ENCODE measurements at places on chromosomes 13 and 19. TPM values are rescaled to one million over a fixed set of nuclear protein-coding genes. Genes with fewer than 3 reads are reported as not detected.

Gene PRSS57
- total RNA-seq, result not detected

Gene STOML3
- not detected for total RNA-seq

Gene TMEM255B
- total RNA-seq, result 7.1 TPM

Gene ZNF723
- total RNA-seq, result not detected

DNA sequence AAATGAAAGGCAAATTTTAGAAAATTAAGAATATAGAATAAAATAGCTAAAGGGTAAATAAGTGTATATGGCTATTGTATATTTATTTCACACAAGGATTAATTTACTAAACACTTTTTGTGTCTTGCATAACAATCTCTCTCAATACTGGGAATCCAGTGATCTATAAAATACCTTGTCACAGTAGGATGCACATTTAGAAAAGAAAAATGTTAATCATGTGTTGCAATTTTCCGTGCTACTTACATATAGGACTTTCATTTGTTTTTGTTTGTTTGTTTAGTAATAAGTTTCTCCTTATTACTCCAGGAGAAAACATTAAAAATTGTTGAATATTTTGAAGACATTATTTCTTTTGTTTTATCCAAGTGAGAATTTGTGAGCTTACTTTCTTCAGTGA is 1533.3 kb downstream of the SLITRK5 start:
- no peak for DNase-seq

GRCh38 chr13:95438297-95438696 is 114.2 kb upstream of the CLDN10 start:
- DNase-seq, result no peak

- no peak for DNase-seq
These were observed 737 bp downstream of the XRCC1 start for GRCh38 chr19:43574424-43575155.

DNA sequence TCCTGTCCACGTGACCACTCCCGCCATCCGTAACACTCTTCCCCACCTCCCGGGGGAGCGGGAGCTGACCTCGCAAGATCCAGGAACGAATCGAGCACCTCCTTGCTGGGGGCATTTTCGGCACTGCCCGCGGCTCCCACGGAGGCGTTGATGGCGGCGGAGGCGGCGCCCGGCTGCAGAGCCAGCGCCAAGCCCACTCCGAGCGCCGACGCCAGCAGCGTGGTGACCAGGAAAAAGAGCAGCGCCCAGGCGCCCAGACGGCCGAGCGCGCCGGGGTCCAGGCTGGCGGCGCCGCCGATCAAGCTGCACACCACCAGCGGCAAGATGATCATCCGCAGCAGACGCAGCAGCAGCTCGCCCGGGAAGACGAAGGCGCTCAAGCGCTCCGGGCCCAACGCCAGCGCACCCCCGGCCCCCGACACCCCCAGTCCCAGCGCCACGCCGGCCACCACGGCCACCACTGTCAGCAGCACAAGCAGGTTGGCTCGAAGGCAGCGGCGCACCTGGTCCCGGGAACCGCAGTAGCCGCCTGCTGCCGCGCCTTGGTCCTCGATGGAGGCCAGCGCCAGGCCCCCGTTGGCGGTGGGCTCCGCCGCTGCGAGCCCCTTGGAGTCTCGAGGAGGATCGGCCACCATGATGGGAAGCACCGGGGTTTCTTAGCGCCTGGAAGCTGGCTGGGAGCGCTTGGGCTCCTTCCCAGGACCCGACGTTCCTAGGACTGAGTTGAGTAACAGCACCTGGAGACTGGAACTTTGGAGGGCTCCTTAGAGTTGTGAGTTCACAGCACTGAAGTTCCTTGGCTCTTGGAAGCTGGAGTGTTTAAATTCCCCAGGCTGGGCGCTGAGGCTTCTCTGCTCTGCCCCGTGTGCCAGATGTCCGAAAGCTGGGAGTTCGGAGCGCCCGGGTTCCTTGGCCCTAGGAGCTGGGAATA is 798 bp downstream of the SLC1A5 start:
- no peak for DNase-seq

DNA sequence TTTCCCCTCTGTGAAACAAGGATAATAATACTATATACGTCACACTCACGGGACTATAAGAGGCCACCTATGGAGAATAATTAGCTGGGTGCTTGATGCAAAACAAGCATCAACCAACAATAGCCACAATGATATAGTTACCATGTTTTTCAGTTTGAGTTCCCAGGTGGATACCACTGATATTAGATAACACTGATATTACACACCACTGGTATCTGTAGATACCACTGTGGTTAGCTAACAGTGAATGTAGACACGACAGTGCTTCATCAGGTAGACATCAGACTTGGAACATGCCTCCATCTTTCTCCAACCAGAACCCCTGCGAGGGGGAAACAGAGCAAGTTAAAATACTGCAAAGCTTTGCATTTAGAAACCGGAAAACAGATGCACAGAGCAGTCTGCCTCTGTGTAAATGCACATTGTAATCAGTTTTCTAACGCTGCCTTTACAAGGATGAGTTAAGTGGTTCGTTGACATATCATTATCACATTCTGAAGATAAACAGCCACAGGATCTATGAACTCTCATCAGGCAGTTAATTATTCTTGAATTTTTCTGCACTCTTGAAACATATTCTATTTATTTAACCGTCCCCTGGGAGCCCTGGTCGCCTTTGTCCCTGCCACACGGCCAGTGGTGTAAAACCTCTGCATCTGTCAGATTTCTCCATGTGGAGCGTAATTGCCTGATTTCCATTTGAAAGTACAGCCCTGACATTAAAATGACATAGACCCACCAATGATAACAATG is 80.7 kb downstream of the RNASEH2B start:
- DNase-seq, result no peak

GRCh38 chr13:38535261-38535660 is 151.6 kb upstream of the FREM2 start:
- DNase-seq, result no peak

DNA sequence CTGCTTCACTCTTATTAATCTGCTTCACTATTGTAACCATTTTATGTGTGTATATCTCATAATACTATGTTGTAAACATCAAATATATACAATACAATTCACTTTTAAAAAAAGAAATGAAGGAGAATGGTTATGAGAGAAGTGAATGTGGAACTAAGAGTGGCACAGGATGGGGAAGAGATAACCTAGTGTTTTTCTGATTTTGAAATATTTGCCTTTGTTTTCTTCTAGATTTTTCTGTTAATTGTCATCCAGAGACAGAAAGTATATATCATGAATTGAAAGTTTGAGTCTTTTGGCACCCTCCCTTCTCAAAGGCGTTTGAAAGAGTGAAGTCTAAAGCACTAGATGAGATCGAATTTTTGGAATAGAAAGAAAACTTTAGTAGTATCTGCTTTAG is 2.8 kb downstream of the DNAJC3 start:
- no peak for DNase-seq

GRCh38 chr19:18279516-18280246 is 1.7 kb downstream of the JUND start:
- no peak for DNase-seq

DNA sequence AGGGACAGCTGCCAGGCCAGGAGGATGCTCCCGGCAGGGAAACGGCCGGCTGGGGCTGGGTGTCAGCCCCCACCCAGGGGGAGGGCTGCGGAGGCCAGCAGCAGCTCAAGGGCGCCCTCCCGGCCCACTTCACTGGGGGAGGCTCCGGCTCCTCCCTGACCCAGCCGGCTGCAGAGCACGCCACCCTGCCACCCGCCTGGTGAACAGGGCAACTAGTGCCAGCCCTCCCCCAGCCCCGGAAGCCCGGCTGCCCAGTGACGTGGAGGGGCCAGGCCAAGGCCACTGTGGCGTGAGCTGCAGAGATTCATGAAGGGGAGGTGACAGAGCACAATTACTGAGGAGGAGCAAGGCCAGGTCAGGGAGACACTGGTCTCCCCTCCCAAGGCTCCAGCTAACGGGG is 14.7 kb downstream of the REXO1 start:
- no peak for DNase-seq

- no peak for DNase-seq
These were observed 2646.0 kb upstream of the PCDH20 start for GRCh38 chr13:64061649-64062048.

DNA sequence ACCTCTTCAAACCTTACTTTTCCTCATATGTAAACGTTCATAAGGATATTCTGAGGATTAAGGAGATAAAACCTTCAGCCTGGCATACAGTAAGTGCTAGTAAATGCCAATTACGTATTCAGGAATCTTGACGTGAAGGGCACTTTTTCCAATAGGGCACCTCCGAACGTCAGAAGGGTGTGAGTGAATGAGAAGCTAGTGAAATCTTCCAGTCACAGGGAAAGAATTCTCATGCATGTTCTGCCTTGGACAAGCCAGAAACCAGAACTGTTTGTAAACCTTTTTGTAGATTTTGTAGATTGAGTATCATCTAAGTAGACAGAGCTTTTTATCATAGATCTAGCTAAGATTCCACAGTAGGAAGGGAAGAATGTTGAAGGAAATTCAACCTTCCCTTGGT is 16.5 kb downstream of the DGKH start:
- DNase-seq, result no peak

- no peak for DNase-seq
These were observed 19.8 kb upstream of the KLHL1 start for GRCh38 chr13:70128098-70128497.

- no peak for DNase-seq
These were observed 8.9 kb downstream of the B3GLCT start for GRCh38 chr13:31208559-31209122.

- DNase-seq, result no peak
These were observed 1.1 kb downstream of the PPP1R12C start for GRCh38 chr19:55116232-55116858.

DNA sequence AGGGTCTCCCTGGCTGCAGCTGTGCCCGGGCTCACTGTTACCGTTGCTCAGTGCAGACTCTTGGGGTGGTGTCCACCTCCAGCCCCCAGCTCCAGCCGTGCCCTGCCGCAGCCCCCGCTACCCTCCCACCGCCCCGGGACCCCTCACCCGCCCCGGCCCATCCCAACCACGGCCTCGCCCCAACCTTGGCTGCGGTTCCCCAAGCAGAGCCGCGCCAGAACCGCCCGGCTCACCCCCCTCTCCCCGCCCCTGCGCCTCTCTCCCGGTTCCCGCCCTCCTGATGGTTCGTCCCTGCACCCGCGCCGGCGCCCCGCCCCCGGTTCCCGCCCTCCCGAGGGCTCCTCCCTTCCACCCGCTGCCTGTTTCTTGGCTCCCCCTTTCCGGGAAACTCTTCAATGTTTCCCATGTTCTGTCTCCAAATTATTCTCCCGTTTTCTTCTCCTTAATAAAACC is 40.3 kb downstream of the ANKRD10 start:
- no peak for DNase-seq

- DNase-seq, result no peak
These were observed 53.6 kb downstream of the LMO7 start for GRCh38 chr13:75689686-75690085.

GRCh38 chr19:44692379-44692721 is 6.6 kb upstream of the CEACAM16 start:
- no peak for DNase-seq
